ENCODE measurements at places on chromosomes 3 and 15.

DNA sequence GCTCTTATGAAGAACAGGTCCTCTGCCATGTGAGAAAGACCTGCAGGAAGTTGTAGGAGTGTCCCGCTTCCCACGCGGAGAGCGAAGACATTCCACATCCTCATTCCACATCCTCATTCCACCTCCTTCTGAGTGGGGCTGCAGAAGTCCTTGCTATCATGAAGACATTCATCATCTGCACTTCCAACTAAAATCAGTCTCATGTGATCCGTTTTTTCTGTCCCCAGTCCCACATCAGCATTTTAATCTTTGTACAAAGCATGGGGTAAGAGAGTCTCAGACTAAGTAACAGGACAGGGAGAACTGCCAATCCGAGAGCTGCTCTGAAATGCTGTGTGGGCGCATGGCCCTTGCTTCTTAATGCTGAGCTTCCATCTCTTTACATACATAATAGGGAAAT is 227.2 kb downstream of the RSRC1 start:
- DNase-seq, result no peak

- no peak for DNase-seq
Observed at GRCh38 chr15:78243491-78243941, 9.2 kb upstream of the ACSBG1 start.

- no peak for DNase-seq
Observed at GRCh38 chr3:172968646-172969045, 172.4 kb downstream of the SPATA16 start.

DNA sequence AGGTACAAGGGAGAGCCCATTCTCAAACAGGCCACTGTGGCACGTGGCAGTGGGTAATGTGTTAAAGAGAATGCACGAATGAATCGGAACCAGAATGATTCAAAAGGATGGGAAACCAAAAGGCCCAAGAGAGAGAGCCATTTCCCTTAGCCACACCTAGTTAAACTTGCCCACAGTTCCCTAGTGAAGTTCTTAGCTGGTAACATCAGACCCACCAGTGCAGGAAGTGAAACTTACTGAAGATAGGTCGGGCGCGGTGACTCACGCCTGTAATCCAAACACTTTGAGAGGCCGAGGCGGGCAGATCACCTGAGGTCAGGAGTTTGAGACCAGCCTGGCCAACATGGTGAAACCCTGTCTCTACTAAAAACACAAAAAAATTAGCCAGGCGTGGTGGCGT is 97.1 kb downstream of the MEX3B start:
- DNase-seq, result no peak

DNA sequence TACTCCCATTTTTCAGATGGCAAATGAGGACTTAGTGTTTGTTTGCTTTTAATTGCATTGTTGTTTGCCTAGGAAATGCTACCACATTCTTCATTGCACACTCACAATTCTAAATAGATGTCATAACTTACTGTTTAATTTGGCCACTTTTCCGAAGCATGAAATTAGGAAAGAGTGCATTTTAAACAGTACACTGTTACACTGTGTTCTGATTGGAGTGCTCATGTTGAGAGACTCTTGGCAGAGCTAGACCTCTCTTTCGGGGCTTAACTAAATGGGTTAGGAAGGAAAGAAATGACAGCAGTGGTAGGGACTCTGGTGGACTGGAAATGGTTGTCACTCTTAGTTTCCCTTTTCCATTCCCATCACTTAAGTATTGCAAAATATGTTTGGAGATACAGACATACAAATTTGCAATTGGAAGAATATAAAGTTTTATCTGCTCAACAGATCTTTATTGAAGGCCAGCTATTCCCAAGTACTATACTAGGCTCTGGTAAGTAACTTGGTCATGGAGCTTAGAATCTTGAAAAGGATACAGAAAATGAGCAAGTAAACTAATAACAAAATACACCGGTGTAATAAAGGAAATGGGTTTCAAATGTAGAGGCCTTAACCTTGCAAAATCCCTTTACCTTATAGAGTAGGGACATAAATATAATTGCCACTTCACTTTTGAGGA is 90.2 kb downstream of the DCUN1D1 start:
- DNase-seq, result no peak

GRCh38 chr3:193797566-193797965 is 204.6 kb downstream of the OPA1 start:
- DNase-seq, result no peak

GRCh38 chr3:46763178-46763577 is 45.5 kb upstream of the PRSS50 start:
- no peak for DNase-seq

DNA sequence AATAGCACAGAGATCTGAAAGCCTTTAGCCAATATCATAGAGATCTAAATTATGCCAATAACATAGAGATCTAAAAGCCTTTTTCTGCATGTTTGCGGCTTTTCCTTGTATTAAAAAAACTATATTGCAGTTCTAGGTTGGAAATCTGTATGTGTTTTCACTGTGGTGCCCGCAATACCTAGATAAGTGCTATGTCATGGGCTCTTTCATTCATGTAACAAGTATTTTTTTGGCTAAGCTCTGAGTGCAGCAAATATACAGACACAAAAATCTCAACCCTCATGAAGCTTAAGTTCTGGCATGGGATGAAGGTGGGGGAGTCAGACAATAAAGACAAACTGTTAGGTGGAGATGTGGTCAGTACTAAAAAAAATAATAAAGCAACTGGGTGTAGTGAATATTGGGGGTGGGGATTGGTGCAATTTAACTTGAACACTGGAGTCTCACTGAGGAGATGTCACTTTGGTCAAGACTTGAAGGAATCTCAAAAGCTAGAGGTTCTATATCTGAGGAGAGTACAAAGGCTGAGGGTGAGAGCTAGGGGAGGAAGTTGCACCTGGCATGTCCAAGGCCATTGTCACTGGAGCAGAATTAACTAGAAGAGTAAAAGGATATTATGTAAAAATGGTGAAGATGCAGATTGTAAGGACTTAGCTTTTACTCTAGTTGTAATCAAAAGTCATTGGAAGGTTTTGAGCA is 973 bp downstream of the BUB1B start:
- DNase-seq, result no peak

DNA sequence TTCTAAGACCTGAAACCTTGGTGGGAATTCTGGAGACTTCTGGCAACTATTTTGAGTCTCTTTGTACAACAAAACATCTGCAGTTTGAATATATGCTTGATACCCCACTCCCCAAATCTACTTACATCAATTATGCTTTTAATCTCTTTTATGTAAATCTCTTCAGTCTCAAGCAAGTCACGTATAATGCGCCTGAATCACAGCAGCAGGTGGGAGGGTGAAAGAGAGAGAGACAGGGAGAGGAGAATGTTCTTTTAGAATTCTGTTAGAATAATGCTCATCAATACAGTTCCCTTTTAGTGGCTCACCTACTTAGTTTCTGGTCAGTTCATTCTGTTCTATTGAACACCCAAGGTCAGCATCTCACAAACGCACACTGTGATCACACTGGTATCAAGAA is 22.2 kb upstream of the B3GNT5 start:
- no peak for DNase-seq

DNA sequence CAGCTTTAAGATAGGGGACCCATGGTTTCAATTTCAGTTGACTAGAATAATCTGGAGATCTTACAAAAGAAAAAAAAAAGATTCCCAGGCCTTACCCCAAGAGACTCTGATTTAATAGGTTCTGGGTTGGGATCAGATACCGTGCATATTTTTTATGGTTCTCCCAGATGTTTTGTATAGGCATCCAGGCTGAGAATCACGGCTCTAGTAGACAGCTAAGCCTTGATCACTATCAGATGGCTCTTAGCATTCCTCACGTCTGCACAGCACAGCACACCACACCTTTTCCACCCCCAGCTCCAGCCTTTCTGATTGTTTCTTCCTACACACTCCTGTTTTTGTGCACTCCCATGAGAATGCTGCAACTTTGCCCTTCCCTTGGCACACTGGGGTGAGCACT is 40.8 kb downstream of the TMEM45A start:
- DNase-seq, result no peak

DNA sequence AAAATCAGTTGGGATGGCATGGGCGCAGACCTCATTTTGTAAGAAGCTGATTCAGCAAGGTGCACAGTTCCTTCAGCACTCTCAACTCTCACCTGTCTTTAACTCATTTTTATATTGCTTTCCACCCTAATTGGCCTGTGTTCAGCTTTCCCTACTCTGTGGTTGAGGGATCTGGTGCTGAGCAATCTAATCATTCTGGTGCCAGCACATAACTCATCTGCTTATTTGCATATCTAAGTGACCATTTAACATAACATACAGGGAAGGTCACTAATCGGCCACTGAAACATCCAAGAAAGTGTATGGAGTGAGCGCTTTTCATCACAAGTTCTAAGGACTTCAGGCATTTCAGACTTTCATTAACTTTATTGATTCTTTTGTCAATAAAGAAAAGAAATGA is 303.4 kb upstream of the ROPN1 start:
- DNase-seq, result no peak

DNA sequence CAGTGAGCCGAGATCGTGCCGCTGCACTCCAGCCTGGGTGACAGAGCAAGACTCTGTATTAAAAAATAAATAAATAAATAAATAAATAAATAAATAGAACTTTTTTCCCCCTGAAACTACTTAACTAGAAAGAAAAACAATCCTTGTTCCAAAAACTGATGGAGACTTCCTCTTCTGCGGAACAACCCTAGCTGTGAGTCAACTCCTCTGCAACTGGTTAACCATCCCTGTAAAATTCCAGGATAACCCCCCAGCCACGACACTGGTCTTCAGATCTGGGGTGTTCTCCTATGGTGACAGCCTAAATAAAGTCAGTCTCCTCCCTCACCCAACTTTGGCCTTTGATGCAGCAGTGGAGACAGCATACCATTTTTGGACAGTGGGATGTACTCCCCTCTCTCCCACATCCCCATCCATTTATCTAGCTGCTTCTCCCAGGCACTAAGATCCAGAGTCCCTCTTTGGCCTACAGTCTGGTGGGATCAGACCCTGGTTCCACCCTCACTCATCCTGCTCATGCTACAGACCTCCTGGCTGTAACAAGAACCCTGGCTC is 352.6 kb downstream of the OCA2 start:
- DNase-seq, result no peak

- DNase-seq, result peak; percentile 51
Observed at GRCh38 chr3:62370112-62370857, 3.1 kb downstream of the FEZF2 start.

- DNase-seq, result no peak
Observed at GRCh38 chr3:149003653-149004305, 12.4 kb downstream of the GYG1 start.

GRCh38 chr3:29644261-29644660 is 363.4 kb downstream of the RBMS3 start:
- DNase-seq, result no peak

GRCh38 chr3:195405651-195406050 is 37.2 kb downstream of the ACAP2 start:
- DNase-seq, result no peak

DNA sequence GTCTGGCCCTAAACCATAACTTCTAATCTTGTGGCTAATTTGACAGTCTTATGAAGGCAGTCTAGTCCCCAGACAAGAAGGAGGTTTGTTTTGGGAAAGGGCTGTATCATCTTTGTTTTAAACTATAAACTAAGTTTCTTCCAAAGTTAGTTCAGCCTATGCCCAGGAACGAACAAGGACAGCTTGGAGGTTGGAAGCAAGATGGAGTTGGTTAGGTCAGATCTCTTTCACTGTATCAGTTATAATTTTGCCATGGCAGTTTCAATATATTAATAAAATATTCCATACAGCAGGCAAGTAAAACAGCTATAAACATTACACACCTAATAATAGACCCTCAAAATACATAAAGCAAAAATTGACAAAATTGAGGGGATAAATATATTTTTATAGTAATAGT is 13.1 kb upstream of the ZNF662 start:
- no peak for DNase-seq

DNA sequence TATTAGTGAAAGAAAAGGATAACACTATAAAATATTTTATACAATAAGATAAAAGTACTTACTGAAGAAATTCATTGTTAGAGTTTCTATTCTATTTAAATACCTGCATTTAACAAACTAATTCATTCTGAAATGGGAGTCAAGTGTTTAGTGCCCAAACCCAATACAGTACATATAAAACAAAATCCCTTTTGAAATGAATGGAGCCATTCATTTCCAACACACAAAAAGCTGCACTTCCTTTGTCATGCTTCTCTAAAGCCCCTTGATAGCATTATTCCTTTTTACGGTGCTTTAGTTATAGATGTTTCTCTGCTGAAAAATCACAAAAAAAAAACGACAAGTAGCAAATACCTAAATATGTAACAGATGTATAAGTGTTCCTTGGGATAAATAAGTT is 596.3 kb downstream of the ZIC1 start:
- no peak for DNase-seq

GRCh38 chr3:157094751-157095480 is 65.0 kb downstream of the CCNL1 start:
- DNase-seq, result no peak

DNA sequence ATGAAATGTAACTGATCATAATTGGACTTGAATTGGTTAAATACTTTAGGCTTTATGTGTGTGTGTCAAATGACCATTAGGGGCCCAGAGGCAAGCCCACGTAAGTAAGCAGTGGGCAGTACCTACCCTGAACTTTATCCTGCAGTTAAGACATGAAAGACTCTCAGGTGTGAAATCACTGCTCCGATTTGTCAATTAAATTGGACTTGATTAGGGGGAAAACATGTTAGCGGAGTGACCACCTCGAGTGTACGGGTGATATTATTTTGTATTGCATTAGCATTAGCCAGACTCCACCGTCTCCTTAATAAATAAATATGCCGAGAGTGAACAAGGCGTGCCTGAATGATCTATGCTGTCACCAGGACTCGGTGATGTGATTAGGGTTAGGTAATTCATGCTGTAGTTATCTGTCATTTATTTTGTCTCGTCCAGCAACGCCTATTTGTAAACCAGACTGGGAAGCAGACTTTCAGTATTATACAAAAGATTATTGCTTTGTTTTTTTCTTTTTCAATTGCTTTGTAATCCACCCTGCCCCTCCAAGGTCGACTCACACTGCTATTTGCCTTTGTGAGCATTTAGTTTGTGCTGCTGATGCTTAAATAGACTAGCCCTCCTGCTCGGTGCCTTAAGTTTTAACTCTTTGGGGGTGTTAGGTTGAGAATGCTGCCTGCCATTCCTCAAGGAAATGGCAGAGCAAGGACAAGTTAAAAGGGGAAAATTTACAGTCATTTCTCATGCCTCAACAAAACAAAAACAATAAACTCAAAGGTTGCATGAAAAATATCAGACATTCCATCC is 1.8 kb downstream of the RBMS3 start:
- DNase-seq, result no peak

DNA sequence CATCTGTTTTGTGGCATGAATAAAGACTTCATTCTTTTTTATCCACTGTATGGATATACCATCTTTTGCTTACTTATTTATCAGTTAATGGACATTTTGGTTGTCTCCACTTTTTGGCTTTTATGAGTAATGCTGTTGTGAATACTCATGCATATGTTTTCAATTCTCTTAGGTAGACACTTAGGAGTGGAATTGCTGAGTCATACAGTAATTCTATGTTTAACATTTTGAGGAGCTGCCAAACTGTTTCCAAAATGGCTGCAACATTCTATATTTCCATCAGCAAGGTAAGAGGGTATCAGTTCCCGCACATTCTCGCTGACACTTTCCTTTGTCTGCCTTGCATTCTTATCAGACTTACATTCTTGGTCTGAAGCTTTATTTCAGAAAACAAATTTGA is 191.1 kb downstream of the WNT5A start:
- DNase-seq, result no peak
